ENCODE measurements at places on chromosomes 12 and 14.

DNA sequence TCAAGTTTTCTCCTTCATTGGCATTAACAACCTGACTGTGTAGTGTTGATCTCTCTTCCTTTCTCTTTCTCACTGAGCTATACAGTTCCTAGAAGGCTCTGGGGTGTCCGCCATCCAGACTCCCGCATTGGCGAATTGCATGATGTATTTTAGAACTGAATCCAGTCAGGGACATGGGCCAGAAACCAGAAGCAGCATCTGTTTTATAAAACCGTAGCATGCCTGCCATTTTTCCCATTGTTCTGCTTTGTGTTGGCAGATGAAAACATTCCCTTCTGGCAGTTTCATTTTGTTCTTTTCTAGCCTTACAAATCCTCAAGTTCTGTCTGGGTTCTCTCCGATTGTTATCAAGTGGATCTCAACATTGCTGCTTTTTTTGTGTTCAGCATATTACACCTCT lies 268.3 kb upstream of the SEL1L start:
- no peak for DNase-seq

DNA sequence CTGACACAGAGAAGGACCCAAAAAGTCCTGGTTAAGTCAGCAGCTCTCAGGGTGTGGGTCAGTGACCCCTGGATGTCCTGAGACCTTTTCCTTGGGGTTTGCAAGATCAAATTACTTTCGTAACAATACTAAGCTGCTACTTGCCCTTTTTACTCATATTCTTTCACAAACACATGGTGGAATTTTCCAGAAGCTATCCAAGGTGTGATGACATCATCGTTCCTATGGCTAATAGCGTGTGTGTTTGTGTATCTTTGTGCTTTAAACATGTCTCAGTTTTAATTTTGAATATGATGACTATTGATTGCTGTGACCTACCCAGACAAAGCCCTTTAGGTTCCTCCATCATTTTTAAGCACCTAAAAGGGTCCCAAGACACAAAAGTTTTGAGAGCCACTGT lies 176.2 kb downstream of the PHETA1 start:
- DNase-seq = no peak

- DNase-seq = no peak
These were observed 22.8 kb upstream of the USP44 start for GRCh38 chr12:95573951-95574576.

DNA sequence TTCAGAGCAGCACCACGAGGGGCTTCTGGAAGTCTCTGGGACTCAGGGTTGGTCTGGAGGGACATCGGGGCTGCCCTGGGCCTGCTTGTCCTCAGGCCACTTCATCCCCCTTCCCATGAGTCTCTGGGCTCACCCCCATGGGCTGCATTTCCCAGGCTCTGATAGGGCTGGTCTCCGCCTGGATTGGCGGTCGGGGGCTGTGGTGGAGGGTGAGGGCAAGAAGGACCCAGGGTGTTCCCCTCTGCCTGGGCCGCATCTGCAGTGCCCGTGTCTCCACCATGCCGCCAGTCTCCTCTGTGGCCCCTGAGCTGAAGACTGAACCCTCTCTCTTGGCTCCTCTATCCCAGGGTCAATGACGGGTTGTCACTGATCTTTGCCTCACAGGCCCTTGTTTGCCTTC lies 242.1 kb downstream of the ADGRD1 start:
- DNase-seq = no peak

DNA sequence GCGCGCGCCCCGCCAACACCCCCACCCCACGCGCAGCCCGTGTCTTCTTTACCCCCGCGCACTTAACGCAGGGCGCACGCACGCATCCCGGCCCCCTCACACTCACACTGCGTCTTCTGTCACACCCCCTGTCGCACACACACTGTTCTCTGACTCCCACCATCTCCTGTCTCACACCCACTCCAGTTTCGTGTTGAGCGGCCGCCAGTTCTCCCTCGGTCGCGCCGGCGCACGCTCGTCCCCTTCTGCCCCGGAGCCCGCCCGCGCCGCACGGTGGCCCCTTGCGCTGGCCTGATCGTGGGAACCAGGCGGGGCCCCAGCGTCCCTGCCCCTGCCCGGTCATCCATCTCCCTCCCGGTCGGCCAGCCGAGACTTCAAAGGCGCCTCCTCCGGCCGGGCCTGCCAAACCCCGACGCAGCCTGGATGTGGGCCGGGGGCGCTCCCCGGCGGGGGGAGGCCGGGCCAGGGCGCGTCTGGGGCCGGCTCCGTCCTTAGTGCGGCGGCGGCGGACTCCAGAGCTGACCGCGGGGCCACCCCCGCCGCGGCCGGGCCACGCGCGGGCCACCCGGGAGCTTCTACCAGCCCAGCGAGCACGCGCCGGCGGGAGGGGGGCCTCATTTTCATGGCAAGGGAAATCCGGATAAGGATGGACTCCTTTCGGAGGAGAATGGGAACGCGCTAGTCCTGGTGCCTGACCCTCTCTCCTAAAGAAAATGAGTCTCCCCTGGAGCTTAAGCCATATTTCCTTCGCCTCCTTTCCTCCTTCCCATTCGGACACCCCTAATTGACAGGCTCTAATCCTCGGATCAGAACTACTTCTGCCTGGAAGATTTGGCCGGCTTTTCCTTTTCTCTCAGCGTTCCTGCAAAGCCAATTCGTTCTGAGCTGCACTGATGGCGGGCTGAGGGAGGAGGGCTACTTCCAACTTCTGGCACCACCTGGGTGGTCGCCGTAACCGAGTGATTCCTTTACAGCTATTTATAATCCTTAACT lies 82.0 kb upstream of the HMGA2 start:
- no peak for DNase-seq

DNA sequence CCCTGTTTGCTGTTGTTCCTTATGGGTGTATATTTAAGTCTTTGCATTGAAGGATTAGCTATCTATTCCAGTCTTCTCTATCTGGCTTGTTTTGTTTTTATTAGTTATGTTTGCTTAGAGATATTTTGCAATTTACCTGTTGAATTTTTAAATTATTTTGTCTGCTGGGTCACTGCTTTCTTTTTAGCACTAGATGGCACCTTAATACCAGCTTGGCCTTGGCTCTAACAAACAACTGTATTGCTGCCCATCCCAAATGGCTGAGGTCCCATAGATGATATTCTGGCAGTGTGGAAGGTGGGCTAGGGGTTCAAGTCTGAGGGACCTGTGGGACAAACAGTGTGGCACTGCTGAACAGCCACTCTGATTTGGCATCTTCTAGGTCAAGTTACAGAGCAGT lies 144.0 kb upstream of the FBXO33 start:
- no peak for DNase-seq

All from T1000 (cell line).